ENCODE measurements at places on chromosomes 5 and 9.

GRCh38 chr5:148733601-148734438 lies 79.5 kb upstream of the HTR4 start:
- peaks cover 20% of the 10 kb centered on the region for H3K4me1 ChIP-seq
- H3K4me3 ChIP-seq: no peak overlapping the region
- H3K27ac ChIP-seq: no peak overlapping the region

DNA sequence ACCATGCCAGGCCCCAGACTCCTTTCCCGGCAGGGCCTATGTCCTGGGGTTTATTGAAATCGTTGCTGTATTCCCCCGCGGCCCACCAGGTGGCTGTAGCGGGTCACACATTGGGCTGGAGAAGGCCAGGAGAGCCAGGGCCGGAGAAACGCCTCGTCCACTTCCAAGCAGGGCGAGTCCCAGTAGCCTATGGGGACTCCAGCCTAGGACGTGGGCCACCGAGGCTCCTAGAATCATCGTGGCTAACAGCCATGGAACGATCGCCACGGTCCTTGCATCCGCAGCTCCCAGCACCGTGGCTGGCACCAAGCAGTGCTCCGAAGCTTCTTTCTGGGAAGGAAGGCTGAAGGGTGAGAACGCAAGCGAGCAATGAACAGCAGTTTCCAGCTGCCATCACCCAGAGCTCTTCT lies 87.7 kb downstream of the ENTREP1 start:
- no peaks in the 10 kb centered on the region for H3K27me3 ChIP-seq
- H3K4me1 ChIP-seq: no peaks in the 10 kb centered on the region
- no peak overlapping the region for H3K27ac ChIP-seq

GRCh38 chr9:522190-522589 lies 307.5 kb downstream of the DOCK8 start:
- H3K4me3 ChIP-seq: no peak overlapping the region
- no peak for DNase-seq
- no peak overlapping the region for H3K27ac ChIP-seq
- no peaks in the 10 kb centered on the region for H3K27me3 ChIP-seq
- H3K4me1 ChIP-seq: no peaks in the 10 kb centered on the region

DNA sequence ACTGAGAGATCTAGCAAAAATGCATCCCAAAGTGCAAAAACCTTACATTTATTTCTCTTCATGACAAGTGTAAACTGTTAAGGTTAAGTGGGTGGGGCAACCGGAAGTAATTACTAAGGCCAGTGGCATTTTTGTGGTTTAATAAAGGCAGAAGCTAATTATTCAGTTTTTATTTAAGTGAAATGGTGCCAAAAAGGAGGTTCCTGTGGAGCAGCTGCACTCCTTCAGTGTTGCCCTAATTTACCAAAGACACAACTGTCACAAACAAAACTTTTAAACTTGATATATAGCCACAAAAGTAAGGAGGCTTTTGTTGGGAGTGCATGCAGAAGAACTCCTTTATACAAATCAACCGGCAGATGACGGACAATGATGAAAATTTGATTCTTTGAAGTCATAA lies 81.6 kb downstream of the NDUFS4 start:
- H3K36me3 ChIP-seq: no peaks in the 10 kb centered on the region
- peak; percentile 36 for DNase-seq
- no peak overlapping the region for H3K4me3 ChIP-seq
- H3K4me1 ChIP-seq: peaks cover 26% of the 10 kb centered on the region

GRCh38 chr9:90724880-90725279 lies 76.7 kb upstream of the SYK start:
- no peaks in the 10 kb centered on the region for H3K27me3 ChIP-seq
- H3K36me3 ChIP-seq: no peaks in the 10 kb centered on the region
- no peak for DNase-seq
- no peaks in the 10 kb centered on the region for H3K4me1 ChIP-seq

DNA sequence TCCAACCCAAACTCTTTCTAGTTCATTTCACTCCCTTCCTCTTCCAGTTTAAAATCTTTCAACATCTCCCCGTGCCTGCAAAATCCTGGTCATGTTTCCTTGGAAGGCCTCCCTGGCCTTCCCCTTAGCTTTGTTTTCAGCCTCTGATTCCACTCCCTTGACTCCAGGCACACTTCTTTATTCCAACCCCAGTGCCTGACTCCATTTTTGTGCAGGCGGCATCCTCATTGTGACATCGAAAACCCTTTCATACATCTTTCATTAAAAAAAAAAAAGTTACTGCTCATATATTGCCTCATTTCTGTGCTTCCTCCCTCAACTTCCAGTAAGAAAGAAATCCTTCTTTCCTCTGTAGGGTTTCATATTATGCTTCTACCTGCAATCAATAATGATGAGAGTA lies 7.1 kb upstream of the TNFSF8 start:
- no peak overlapping the region for H3K27ac ChIP-seq
- H3K4me3 ChIP-seq: no peak overlapping the region
- no peaks in the 10 kb centered on the region for H3K27me3 ChIP-seq
- peaks cover 7% of the 10 kb centered on the region for H3K4me1 ChIP-seq
- H3K36me3 ChIP-seq: no peaks in the 10 kb centered on the region

DNA sequence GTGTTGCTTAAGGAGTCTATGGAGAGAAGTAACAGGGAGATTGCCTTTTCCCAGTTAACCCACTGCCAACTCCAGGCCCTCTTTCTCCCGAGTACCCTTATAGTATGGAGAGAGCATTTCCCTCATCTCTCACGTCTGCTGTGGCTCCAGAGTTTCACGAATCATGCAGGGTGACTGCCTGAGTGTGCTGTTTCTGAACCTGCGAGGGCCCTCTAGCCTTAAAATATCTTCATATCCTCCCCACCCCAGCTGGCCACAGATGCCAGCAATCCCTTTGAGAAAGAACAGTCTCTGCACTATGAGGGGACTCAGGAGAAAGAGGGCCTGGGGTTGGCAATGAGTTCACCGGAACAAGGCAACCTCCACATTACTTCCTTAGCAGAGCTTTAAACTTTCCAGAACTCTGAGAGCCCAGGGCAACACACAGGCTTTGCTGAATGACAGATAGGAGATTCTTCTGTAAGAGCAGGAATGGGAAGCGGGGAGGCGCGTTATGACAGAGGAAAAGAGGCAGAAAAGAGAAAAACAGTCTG lies 81.6 kb upstream of the ANKH start:
- DNase-seq: no peak
- no peaks in the 10 kb centered on the region for H3K27me3 ChIP-seq
- no peak overlapping the region for H3K27ac ChIP-seq
- H3K36me3 ChIP-seq: no peaks in the 10 kb centered on the region
- no peaks in the 10 kb centered on the region for H3K4me1 ChIP-seq

DNA sequence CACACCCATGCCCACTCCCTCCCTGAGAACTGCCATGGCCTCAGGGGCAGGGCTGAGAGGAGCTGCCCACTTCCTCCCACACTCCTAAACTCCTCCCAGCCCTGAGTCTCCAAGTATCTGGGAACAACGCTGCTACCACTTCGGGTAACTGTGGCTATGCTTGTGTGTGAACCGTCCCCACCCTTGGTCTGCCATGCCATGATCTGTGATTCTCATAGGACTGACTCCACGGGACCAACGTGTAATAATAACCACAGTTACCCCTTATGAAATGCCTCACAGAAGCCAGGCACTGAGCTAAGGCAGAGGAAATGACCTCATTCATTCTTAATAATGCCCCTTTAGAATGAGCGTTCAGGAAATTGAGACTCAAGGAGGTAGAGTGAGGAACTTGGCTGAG lies 103.9 kb upstream of the SMIM23 start:
- no peaks in the 10 kb centered on the region for H3K4me1 ChIP-seq

- DNase-seq: no peak
- H3K4me3 ChIP-seq: no peak overlapping the region
- H3K4me1 ChIP-seq: no peaks in the 10 kb centered on the region
- no peak overlapping the region for H3K27ac ChIP-seq
- H3K27me3 ChIP-seq: no peaks in the 10 kb centered on the region
Observed at GRCh38 chr5:86999951-87000350, 267.7 kb upstream of the RASA1 start.

GRCh38 chr5:53084546-53085255 lies 24.9 kb downstream of the MOCS2 start:
- H3K4me3 ChIP-seq: no peak overlapping the region
- DNase-seq: no peak
- H3K27me3 ChIP-seq: no peaks in the 10 kb centered on the region
- H3K36me3 ChIP-seq: no peaks in the 10 kb centered on the region

DNA sequence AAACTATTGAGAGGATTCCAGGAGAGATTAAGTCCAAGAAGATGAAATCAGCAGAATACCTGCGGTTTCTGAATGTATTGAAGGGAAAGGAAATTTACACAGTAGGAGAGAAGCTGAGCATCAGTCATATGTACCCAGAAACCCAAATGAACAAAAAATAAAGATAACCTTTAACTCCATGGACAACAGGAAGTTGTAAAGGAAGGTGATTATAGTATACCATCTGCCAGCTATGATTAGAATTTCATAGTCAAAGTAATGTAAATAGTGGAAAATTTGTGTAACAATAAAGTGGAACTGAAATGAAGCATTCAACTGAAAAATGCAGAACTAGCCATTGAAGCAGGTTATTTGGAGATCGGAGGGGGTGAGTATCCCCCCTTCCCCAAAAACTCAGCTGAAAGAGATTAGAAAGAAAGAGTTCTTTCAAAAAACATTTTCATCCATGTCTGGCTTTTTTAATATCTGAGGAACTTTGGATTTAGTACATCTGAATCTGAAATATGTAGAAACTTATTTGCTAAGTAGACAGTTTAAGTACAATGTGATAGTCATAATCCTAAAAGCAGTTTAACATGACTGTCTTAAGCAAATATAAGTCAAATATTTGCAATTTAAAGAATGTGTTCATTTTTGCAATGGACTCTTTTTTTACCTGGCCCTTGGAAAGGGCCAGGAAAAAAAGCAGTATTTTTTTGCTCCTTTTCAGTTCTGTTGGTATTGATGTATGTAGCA lies 58.4 kb downstream of the APC start:
- H3K27ac ChIP-seq: peak overlapping the region; percentile 95
- H3K27me3 ChIP-seq: no peaks in the 10 kb centered on the region
- peaks cover 71% of the 10 kb centered on the region for H3K4me1 ChIP-seq

- no peak overlapping the region for H3K27ac ChIP-seq
- H3K27me3 ChIP-seq: no peaks in the 10 kb centered on the region
- no peaks in the 10 kb centered on the region for H3K4me1 ChIP-seq
Observed at GRCh38 chr9:125391704-125392103, 130.1 kb downstream of the GAPVD1 start.

DNA sequence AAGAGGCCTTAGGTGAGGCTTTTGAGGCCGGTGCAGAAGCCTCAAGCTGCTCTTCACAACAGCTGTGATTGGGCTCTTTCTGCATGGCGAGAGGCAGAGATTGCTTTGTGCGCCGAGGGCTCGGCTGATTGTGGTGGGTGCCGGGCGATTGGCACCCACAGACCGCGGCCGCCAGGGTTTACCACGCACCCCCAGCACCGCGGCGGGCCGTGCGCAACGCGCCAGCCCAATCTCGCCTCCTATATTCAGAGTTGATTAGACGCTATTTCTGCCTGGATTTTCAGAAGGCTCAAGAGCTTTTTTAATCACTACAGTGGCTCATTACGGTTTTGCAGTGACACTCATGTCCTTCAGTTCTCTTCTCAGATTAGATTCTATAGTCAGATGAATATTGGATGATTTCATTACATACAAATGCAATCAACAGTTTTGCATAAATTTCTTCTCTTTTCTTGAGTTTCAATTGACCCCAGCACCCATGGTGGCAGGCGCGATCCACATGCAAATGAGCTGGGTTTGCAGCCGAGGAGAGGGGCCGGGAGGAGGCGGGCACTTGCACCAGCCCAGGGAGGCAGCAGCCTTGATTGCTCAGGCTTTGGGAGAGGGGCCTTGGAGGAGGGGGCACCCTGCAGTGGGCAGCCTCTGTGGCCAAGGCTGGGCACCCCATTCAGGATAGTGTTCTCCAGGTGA lies 33.8 kb upstream of the PTGS1 start:
- no peaks in the 10 kb centered on the region for H3K36me3 ChIP-seq
- peak; percentile 67 for DNase-seq
- peaks cover 11% of the 10 kb centered on the region for H3K4me1 ChIP-seq
- no peak overlapping the region for H3K4me3 ChIP-seq
- no peak overlapping the region for H3K27ac ChIP-seq

DNA sequence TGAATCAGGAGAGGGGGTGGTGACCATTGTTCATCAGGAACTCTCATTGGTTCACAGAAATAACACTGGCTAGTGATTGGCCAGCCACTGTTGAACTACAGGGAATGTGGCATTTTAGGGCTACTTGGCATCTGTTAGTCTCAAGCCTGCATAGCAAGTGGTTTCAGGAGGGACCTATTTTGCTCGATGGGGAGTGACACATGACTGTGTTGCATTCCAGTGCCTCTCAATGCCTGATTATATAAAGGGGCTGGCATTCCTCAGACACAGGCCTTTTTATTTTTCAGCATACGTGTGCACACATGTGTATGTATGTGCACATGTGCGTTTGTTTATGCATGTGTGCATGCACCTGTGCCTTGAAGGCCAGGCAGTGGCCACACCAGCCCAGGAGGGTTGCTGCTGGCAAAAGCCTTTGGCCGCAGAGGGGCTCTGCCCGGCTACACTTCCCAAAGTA lies 23.2 kb downstream of the FGD3 start:
- no peak overlapping the region for H3K4me3 ChIP-seq
- H3K4me1 ChIP-seq: peaks cover 5% of the 10 kb centered on the region
- H3K36me3 ChIP-seq: no peaks in the 10 kb centered on the region
- H3K27ac ChIP-seq: no peak overlapping the region

DNA sequence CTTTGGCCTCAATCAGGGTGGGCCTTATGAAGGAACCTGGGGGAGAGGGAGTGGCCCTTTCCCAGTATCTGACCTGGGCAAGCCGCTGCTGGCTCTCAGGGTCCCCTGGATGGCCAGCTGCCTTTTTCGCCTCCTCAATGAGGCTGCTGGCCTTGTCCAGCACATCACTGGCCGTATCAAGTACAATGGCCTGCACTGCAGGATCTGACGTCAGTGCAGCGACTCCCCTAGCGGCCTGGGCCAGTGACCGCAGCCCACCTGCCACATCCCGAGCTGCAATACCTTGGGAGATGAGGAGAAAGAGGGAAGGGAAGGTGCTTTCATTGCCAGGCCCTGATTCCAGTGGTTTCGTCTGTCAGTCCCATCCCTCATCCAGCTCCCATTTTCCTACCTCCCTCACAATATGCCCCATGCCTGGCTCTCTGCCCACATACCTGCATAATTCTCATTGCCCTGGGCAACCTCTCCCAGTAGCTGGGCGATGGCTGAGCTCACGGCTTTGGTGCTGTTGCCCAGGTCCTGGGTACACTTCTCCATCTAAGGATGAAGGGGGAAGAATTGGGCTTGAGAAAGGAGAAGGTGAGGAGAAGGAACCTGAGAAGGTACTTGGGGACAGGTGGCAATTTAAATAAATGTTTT lies 19.1 kb downstream of the TLN1 start:
- no peak for DNase-seq
- H3K4me3 ChIP-seq: no peak overlapping the region
- no peaks in the 10 kb centered on the region for H3K27me3 ChIP-seq
- no peak overlapping the region for H3K27ac ChIP-seq
- H3K36me3 ChIP-seq: peaks cover 40% of the 10 kb centered on the region

GRCh38 chr9:134618163-134618832 lies 23.3 kb upstream of the COL5A1 start:
- H3K4me1 ChIP-seq: no peaks in the 10 kb centered on the region
- no peaks in the 10 kb centered on the region for H3K36me3 ChIP-seq
- no peak for DNase-seq
- no peak overlapping the region for H3K27ac ChIP-seq
- no peaks in the 10 kb centered on the region for H3K27me3 ChIP-seq
- H3K4me3 ChIP-seq: no peak overlapping the region

- H3K27me3 ChIP-seq: no peaks in the 10 kb centered on the region
- no peak overlapping the region for H3K4me3 ChIP-seq
- no peak overlapping the region for H3K27ac ChIP-seq
- DNase-seq: no peak
Observed at GRCh38 chr5:140202078-140202477, 27.1 kb downstream of the CYSTM1 start.
